Activated CD4-positive, alpha-beta T cell treated with anti-CD3 and anti-CD28 coated beads, Interleukin-2, amount 10 ng/mL, durations not matched to agents 7 days and 5 days (primary cell): ENCODE measurements at places on chromosomes 12 and 14.

DNA sequence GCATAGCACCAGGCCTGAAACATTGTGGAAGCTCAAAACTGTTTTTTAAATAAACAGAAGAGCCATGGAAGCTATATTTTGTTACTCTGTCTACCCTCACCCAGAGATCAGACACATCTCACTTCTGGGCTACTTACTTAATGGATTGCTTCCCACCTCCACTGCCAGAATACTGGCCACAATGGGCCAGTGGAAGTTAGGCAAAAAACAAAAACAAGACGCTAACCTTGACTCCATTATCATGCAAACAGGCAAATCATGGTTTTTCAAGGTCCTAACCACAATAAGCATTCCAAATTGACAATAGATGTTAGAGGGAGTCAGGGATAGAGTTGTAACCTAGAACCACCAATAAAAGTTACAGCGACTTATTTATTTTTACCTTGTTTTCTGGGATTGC is 52.7 kb upstream of the PTCSC3 start:
- H3K27ac ChIP-seq: no peak overlapping the region
- H3K27me3 ChIP-seq: peaks cover 2% of the 10 kb centered on the region
- H3K36me3 ChIP-seq: no peaks in the 10 kb centered on the region
- no peak for DNase-seq
- no peaks in the 10 kb centered on the region for H3K4me1 ChIP-seq
- H3K4me3 ChIP-seq: no peak overlapping the region

DNA sequence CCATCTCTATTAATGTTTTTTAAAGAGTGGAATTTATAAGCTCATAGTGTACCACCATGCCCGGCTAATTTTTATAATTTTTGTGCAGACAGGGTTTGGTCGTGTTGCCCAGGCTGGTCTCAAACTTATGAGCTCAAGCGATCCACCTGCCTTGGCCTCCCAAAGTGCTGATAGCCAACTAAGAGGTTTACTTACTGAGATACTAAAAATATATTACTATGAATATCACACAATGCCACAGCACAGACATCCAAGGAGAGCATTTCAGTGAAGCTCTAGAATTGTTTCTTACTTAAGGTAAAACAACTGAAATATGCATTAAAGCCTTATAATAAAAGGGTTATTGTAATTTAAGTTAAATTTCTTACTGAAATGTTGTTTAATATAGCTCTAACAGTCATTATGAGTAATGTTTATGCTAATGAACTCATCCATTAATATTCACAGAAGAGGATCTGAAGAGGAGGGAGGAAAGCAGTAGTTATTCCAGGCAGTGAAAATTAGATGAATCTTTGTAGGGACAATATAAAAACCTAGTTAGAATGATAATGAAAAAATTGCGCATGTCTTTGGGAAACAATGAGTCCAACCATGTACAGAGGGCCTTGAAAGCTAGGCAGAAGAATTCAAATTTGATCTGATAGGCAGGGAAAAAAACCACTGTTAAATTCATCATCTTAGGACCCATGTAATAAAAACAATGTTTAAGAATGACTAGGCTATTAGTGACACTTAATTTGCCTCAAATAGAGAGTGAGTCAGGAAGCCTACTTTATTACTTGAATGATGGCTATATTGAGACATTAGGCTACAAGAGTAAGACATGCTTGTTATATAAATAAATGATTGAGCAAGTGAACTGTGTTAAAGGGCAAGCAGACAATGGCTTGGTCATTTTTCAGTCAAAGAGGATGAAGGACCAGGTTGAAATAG is 99.2 kb downstream of the SLC41A2 start:
- DNase-seq: no peak
- no peaks in the 10 kb centered on the region for H3K4me1 ChIP-seq
- H3K27ac ChIP-seq: no peak overlapping the region
- no peaks in the 10 kb centered on the region for H3K36me3 ChIP-seq
- no peaks in the 10 kb centered on the region for H3K27me3 ChIP-seq

DNA sequence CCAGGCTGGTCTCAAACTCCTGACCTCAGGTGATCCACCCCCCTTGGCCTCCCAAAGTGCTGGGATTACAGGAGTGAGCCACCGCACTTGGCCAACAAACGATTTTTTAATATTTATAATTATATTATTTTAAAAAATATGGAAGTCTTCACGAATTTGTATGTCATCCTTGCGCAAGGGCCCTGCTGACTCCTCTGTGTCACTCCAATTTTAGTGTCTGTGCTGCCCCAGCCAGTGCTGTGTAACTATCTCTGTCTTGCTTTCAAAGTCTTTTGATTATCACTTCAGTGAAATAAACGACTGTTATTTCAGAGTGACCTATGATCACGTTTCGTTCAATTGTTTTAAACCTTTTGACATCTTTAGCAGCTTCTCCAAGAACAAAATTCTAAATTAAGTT is 13.1 kb upstream of the MMP17 start:
- no peaks in the 10 kb centered on the region for H3K4me1 ChIP-seq
- H3K27ac ChIP-seq: no peak overlapping the region
- H3K27me3 ChIP-seq: no peaks in the 10 kb centered on the region
- peaks cover 3% of the 10 kb centered on the region for H3K36me3 ChIP-seq
- no peak for DNase-seq

- peaks cover 15% of the 10 kb centered on the region for H3K4me1 ChIP-seq
- H3K27me3 ChIP-seq: no peaks in the 10 kb centered on the region
- no peak overlapping the region for H3K4me3 ChIP-seq
- DNase-seq: no peak
These were observed 32.1 kb upstream of the NR2C1 start for GRCh38 chr12:95105540-95105939.
